ENCODE measurements at places on chromosomes 2 and 18.

DNA sequence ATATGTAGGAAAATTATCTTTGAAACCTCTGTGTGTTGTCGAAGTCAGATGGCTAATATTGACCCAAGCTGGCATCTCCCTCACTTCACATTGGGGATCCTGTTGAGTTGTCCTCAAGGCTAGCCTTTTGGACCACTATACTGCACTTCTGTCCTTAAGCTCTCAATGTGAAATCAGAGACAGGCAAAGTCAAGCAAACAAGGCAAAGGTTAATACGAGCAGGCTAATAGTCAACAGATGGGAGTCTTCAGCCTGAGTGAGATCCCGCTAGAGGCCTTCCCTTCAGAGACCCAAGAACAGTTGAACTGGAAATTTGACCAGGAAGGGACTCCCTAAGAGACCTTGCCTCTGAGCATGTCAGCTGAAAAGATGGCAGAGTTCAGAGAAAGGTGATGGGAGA lies 475.4 kb downstream of the PARD3B start:
- H3K27me3 ChIP-seq: no peaks in the 10 kb centered on the region
- no peak overlapping the region for H3K4me3 ChIP-seq
- DNase-seq: no peak
- no peak overlapping the region for H3K27ac ChIP-seq
- H3K36me3 ChIP-seq: no peaks in the 10 kb centered on the region
- H3K4me1 ChIP-seq: peaks cover 4% of the 10 kb centered on the region

DNA sequence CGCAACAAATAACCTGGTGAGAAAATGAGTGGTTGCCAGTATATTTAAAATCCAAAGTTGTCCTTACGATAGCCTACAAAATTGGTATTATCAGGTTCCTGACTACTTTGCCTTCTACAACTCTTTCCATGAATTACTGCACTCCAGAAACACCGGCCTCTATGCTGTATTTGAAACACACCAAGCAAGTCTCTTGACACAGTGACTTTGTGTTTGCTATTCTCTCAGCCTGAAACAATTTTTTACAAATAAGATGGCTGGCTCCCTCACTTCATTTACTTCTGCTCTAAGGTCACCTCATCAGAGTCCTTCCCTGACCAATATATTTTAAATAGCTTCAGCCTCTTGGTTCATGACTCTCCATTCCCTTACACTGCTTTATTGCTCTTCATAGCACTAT lies 12.2 kb downstream of the KANSL1L start:
- DNase-seq: no peak
- peaks cover 2% of the 10 kb centered on the region for H3K4me1 ChIP-seq
- no peak overlapping the region for H3K4me3 ChIP-seq
- H3K27ac ChIP-seq: no peak overlapping the region
- no peaks in the 10 kb centered on the region for H3K27me3 ChIP-seq

GRCh38 chr2:120863146-120863545 lies 127.5 kb downstream of the GLI2 start:
- H3K4me3 ChIP-seq: no peak overlapping the region
- no peaks in the 10 kb centered on the region for H3K27me3 ChIP-seq
- peaks cover 48% of the 10 kb centered on the region for H3K4me1 ChIP-seq
- no peak overlapping the region for H3K27ac ChIP-seq
- DNase-seq: no peak

- no peak for DNase-seq
- H3K27me3 ChIP-seq: no peaks in the 10 kb centered on the region
- no peak overlapping the region for H3K27ac ChIP-seq
- no peak overlapping the region for H3K4me3 ChIP-seq
Observed at GRCh38 chr2:98716786-98717185, 14.1 kb downstream of the MGAT4A start.

GRCh38 chr2:38748943-38749804 lies 2.0 kb downstream of the SRSF7 start:
- no peak for DNase-seq
- H3K4me3 ChIP-seq: peak overlapping the region; percentile 89
- H3K36me3 ChIP-seq: peaks cover 36% of the 10 kb centered on the region
- H3K27me3 ChIP-seq: no peaks in the 10 kb centered on the region
